ENCODE measurements at places on chromosomes 2 and 18.

DNA sequence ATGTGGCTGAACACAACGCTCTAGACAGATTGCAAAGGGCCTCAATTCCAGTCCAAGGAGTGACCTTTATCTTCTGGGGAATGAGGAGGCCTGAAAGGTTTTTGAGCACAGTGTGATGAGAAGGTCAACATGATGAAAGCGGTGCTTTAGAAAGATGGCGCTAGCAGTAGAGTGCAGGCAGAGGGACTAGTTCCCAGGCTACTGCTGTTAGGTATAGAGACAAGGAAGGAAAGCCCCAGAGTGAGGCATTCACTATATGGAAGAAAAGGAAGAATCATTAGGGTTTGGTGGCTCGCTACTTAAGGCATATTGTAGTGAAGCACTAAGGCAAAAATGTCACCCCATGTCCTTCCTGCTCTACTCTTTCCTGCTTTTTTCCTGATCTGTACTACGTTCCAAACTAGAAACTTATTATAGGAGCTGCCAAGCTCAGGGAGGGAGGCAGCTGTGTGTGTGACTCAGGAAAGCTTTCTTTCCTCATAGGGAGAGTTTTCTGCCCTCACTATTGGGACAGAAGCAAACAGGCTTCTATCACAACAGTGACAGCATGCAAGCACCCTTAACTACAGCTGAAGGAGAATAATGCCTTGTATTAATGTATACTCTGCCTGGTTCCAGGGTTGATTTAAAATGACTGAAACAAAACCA, 160.8 kb upstream of the CAVIN2 start:
- no peak for DNase-seq

- no peak for DNase-seq
Measured at GRCh38 chr2:124646166-124646815, 621.2 kb downstream of the CNTNAP5 start.

GRCh38 chr2:15359716-15360531, 201.2 kb downstream of the NBAS start:
- DNase-seq: no peak

- DNase-seq: no peak
Measured at GRCh38 chr2:150607390-150607811, 119.9 kb upstream of the RND3 start.

DNA sequence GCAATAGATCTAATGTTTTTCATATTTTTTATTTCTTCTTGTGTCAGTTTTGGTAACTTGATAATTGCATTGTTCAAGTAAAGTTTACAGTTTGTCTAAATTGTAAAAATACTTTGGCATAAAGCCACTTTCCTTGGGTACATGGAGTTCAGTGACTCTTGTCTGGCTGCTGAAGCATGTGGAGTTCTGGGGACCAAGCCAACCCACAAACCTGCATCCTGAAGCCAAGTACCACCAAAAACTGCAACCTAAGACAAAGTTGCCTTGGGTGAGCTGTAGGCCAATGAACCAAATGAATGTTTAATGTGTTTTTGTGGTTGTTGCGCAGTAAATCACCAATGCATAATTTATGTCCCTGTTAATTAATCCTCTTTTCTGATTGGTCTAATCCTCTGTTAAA, 872.6 kb downstream of the BCL11A start:
- DNase-seq: no peak

GRCh38 chr2:171004363-171004762, 75.3 kb downstream of the GORASP2 start:
- no peak for DNase-seq

DNA sequence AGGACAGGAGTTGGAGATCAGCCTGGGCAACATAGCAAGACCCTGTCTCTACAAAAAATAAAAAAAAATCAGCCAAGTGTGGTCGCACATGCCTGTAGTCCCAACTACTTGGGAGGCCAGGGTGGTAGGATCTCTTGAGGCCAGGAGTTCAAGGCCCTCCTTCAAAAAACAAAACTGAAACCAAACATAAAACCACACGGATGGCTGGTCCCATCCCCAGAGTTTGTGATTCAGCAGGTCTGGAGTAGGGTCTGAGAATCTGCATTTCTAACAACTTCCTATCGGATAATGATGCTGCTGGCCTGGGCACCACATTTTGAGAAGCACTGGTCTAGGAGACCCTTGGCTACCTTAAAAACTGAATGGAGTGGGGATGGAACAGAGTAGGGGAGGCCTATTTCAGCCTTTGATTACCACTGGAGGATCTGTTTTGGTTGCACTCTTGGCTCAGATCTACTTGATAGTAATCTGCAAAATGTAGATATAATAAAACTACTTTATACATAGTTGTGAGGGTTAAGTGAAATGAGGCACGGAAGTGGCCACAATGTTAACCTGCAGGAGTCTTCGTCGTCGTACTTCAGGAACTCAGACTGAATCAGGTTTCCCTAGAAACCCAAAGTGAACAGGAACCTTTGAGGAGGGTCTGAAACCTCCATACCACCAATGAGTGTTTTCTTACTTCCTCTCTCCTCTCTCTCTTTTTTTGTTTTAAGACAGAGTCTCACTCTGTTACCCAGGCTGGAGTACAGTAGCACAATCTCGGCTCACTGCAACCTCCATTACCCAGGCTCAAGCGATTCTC, 25.5 kb upstream of the NFE2L2 start:
- no peak for DNase-seq

DNA sequence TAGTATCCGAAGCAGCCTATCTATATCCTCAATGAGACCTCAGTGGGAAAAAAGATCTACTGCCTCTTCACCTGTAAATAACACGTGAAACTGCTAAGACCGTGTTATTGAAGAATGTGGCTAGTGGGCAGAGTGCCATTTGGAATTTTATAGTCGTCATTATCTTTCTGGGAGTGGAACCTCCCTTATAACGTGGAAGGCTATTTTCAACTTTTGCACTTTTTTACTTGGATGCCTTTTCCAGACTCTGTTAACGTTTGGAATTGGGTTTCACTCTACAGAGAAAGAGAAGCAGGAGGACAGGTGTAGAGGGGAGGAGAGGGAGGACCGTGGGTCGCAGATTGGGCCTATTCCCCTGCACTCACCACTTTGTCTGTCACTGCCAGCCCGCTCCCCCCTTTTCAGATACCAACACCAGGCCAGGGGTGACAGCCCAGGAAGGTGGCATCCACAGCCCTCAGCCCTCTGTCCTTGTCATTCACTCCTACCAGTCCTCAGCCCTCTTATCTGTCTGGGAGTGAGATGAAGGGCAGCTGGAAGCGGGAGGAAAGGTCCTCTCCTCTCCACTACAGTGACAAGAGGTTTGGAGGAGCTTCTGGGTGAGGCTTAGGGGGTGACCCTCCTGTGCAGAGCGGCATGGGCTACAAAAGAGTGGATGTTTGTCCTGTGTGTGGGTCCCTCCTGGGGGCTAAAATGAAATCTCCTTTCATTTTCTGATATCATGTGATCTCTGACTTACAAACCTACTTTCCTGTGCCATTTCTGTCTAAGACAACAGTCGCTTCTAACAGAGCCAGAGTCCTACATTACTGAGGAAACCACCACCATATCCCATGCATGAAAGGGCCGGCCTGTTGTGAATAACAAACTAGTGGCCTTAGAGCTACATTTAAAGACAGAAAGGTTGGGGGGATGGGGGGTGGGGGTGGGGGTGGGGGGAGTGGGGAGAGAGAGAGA, 23.9 kb upstream of the CEP68 start:
- no peak for DNase-seq
